ENCODE measurements at places on chromosomes 3 and 15.

GRCh38 chr3:125185805-125186204 lies 26.7 kb downstream of the SLC12A8 start:
- no peak for DNase-seq

DNA sequence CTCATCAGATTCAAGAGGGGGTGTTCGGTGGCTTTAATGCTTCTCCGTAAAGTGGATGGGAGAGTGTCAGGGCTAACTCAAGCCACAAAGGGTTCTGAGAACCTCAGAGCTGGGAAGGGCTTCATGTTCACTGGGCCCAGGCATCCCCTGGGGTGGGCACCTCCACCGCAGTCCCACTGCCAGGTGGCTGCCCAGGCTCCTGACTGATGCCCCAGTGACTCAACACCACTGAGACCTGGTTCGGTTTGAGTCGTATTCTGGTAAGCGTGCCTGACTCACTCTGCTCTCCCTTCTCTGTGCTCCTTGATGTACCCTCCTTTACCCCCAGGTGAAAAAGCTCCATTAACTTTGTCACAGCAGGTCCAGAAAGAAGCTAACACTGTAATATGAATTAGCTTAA lies 304.6 kb downstream of the RPLP1 start:
- DNase-seq, result no peak

DNA sequence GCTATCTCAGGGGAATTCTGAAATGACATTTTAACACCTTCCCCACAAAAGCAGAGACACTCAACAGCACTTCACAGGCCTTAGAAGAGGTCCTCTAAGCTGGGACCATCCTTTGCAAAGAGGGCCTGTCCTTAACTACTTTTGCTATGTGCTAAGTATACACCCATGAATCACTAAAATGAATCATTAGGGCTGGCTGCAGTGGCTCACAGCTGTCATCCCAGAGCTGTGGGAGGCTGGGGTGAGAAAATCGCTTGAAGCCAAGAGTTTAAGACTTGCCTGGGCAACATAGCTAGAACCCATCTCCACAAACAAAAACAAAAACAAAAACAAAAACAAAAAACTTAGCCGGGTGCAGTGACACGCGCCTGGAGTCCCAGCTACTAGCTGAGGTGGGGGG lies 53.9 kb upstream of the MELTF start:
- no peak for DNase-seq

- DNase-seq, result no peak
Observed at GRCh38 chr15:39605146-39605545, 24.3 kb downstream of the THBS1 start.

- no peak for DNase-seq
Observed at GRCh38 chr15:90885432-90886290, 1.4 kb downstream of the FES start.

DNA sequence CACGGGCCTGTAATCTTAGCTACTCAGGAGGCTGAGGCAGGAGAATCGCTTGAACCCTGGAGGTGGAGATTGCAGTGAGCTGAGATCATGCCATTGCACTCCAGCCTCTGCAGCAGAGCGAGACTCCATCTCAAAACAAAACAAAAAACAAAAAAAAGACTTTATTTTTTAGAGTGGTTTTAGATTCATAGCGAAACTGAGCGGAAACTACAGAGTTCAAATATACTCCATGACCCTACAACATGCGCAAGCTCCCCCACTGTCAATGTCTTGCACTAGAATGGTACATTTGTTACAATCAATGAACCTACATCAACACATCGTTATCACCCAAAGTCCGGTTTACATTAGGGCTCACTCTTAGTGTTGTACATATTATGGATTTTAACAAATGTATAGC lies 2.2 kb upstream of the CRTAP start:
- DNase-seq, result no peak

DNA sequence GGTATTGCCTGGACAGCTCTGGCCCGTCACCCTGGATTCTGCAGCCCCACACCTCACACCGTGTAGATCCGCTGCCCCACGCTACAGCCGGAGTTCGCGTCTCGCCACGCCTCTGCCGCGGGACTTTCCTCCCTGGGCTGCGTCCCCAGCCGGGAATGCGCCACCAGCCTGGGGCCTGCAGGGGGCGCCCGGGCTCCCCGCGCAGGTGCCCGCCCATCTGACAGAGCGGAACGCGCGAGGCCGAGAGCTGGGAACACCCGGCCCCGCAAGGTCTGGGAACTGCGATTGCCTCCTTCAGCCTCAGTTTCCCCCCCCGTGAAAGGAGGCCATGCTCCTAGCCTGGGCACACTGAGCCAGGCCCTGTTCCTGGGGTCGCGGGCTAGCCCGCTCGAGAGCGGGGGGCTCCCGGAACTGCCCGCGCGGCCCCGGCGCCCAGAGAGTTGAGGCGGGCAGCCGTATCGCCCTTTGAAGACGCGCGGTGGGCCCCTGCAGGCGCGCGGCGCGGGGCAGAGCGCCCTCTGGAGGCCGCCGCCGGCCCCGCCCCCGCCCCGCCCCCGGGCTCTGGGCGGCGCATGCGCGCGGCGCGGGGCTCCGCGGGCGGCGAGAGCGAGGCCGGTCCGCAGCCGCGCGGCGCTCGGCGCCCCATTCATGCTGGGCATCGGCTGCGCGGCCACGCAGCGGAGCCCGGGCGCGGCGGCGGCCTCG lies at the start of gene PLXNA1:
Gene PLXNA1 (plus strand): TSS at position 645 of the 705 bp plus-strand sequence. CDS start 5,479 bp downstream, outside the sequence.
- peak; percentile 66 for DNase-seq

DNA sequence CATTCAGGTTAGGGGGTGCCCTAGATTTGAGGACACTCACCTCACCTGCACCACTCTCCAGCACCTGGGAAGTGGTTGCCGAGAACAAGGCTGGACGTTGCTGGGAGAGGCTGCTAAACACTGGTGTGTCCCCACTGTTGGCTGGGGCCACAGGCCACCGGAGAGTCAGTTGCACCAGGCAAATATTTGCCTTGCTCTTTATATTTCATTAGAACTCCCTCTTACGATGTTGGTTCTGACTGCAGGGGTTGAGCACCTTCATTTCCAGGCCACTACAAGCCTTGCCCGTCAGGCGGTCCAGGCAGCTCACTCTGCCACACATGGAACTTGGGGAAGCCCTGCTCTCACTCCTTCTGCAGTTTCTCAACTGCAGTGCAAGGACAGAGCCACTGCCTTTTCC lies 30.7 kb downstream of the HCN4 start:
- no peak for DNase-seq

DNA sequence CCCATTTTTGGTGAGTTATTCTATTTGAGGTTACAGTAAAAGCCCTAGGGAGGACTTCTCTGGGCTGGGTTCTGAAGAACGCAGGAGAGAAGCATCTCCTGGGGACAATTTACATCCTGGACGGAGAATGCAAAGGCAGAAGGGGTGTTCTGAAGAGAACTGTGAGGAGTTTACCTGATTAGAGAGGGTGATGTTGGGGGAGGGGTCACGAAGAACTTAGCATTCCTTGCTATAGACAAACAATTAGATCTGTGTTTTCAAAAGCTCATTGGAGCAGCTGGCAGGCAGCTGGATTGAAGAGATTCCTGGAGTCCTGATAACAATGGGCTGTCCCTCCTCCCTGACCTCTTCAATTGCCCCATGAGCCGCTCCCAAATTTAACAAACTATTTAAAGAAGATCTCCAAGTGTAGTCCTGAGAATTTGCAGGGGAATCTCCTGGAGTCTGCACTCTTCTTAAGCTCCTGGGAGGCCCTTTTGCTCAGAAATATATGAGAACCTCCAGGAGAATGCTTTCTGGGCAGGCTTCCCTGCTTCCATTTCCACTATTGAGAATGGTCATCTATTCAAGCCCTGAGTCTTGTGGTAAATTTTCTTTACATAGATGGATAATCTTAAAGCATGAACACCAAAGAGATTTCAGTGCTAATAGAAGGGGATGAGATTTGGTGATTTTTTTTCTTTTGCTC lies 55.3 kb downstream of the ARHGAP31 start:
- no peak for DNase-seq

DNA sequence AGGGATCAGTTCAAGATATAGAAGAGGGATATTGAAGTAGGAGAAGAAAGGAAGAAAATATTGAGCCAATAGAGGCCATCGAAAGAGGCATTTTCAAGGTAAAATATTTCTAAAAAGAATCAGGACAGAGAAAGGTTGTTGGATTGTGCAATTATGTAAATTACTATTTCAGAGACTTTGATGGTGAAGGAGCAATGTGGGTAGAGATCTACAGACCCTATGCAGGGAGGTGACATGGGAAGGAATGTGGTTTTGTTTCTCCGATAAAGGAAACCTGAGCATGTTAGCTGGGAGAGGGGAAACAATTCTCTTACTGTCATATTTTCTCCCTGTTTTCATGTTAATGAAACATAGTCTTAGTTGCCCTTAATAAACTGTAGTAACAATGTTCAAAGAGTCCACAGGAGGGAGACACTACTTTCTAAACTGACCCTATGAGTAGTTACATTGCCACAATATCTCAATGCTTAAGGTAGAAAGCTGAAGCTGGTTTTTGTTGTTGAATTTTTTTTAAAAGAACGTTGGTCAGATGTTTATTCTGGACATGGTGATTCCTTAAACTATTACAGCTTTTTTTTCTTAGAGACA lies 133.3 kb downstream of the GRM7 start:
- no peak for DNase-seq

GRCh38 chr3:59185591-59186369 lies 136.0 kb upstream of the CFAP20DC start:
- no peak for DNase-seq

DNA sequence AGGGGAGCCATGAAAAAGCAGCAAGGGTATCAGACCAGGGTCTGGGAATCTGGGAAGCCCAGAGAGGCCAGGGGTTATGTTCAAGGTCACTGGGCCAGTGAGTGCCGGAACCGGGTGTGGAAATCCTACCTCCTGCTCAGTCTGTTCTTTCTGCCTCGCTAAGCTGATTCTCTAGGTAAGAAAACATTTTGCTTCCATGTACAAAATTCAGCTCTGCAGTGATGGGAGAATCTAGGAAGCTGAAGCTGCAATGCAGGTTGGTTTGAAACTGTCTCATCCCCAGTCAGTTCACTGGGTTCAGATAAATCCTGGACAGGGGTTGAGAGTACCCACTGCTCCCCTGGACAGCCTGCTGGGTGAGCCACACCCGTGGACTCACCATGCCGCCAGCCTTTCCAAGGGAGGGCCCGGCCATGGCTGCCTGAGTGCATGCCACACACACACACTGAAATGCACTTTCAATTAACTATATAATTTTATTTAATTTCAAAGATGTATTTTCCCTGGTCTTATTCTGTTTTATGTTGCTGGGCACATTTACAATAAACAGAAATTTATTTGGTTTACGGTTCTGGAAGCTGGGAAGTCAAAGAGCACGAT lies 108.4 kb downstream of the CORO2B start:
- DNase-seq, result no peak

DNA sequence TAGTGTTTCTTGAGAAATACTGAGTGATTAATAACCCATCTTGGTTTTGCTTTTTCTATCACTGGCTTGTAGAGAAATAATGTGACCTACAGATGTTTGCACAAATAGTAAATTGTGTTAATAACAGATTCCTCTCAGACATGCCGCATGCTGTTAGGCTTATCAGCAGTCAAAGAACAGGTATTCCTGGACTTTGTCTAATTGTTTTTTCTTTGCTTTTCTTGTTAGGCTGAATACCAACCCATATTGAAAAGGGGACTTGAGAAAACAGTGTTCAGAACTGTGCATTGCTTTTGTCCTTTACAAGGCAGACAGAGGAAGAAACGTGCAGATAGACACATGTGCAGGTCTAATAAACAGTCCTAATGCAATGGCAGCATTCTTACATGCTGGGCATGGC lies 51.0 kb upstream of the RARB start:
- no peak for DNase-seq

DNA sequence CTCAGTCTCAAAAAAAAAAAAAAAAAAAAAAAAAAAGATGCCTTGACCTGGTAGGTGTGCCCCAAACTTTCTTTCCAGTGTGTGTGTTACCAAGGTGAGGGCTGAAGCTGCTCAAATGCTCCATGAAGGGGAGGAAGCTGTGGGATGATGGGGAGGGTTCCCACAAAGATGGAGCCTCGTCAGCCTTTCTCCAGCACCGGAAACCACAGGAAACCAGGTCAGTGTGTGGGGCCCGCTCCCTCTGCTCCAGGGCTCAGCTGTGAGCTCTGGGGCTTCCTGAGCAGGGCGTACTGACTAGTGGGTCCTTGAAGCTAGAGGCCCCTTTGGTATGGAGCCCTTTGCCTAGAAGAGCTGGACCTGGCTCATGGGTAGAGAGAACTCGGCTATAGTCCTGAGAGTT lies 681 bp upstream of the IL17RE start:
- DNase-seq, result no peak

GRCh38 chr3:147385059-147386012 lies 21.0 kb downstream of the ZIC4 start:
- DNase-seq, result no peak

GRCh38 chr15:62821384-62822131 lies 221.0 kb upstream of the TPM1 start:
- no peak for DNase-seq

DNA sequence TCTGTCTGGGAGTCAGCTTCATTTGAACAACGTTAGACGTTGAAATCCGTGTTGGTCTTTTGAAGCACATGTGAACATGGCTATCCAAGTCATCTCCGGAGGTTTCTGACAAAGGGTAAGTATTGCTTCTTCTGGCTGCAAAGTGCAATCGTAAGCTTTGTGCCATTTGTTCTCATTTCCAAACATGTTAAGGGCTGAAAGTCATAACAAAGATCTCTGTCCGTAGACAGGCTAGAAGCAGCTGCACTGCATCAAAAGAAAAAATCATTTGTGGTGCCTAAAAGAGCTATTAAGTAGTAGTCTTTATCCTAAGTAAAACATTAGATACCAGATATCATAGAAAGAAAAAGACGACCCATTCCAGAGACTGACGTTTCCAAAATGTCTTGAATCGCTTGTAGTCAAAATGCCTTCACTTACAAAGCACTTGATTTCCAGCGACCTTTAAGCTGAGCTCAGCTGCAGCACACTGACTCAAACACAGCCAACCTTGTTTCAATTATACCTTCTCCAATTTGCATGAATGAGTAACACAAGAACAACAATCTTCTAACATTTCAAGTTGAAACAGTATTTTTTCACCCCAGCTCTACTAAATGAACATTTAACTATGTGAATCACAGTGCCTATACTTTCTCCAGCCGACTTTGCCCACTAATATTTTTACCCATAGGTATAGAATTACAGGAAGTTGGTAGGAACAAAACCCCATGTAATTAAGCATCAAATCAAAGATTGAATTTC lies 76.6 kb downstream of the NEDD4 start:
- DNase-seq, result no peak

DNA sequence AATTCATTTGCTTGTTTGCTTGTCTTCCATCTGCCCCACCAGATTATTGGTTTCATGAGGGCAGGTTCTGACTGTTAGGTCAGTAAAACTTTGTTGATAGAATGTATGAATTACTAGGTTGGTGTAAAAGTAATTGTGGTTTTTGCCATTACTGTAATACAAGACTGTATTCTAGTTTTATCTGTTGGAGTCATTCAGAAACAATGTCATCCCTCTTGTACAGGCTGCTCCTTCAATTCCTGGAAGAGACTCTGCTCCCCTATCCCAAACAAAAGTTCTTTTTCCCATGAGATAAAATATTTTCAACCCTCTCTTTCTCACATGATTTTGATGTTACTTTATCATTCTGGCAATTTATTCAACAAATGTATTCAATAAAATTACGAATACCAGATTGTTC lies 115.0 kb downstream of the CHST2 start:
- no peak for DNase-seq

- no peak for DNase-seq
Observed at GRCh38 chr3:178320456-178321351, 215.5 kb upstream of the KCNMB2 start.

GRCh38 chr15:73932381-73933191 lies 6.3 kb downstream of the LOXL1 start:
- no peak for DNase-seq

Measured in amygdala (tissue), 56 donors.